ENCODE measurements at places on chromosomes 12 and 14. TPM values are rescaled to one million over a fixed set of nuclear protein-coding genes. Genes with fewer than 3 reads are reported as not detected.

SOAT2 gene
- 0.46 TPM for total RNA-seq

TMTC1 gene
- total RNA-seq, result 71.0 TPM

AGAP2 gene
- 0.08 TPM for total RNA-seq

KRT78 gene
- not detected for total RNA-seq

NAV3 gene
- 1.9 TPM for total RNA-seq

ADAMTS20 gene
- total RNA-seq, result 1.1 TPM

CCDC175 gene
- total RNA-seq, result not detected

OVCH1 gene
- total RNA-seq, result not detected

FOS gene
- 14.0 TPM for total RNA-seq

MMP14 gene
- 220 TPM for total RNA-seq

DNAH10 gene
- 0.54 TPM for total RNA-seq

ACOT4 gene
- 0.46 TPM for total RNA-seq

RESF1 gene
- 201 TPM for total RNA-seq

DRAM1 gene
- 0.59 TPM for total RNA-seq

INHBC gene
- not detected for total RNA-seq

DNA sequence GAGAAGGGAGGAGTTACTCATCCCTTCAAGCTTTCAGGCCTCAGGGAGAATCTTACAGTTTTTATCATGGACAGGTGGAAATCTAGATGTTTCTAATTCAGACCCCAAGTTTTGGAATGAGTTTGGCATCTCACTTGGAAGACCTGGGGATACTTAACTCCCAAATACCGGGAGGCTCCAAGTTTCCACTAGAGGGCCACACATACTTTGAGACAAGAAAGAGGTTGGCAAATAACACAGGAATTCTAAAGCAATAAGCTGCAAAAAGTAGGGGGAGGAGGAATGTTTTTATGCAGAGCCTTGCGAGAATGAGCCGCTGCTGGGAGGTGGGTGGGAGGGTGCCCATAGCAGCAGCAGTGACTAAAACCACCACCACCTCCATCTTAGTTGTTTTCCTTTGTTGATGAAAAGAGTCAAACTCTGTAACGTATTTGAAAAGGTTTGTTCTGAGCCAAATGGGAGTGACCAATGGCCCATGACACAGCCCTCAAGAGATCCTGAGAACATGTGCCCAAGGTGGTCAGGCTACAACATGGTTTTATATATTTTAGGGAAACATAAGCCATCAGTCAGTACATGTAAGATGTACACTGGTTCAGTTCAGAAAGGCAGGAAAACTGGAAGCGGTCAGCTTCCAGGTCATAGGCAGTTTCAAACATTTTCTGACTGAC lies 34.2 kb upstream of the RNASE1 start:
- H3K4me1 ChIP-seq, result no peaks in the 10 kb centered on the region
- DNase-seq, result peak; percentile 79
- no peaks in the 10 kb centered on the region for H3K27me3 ChIP-seq
- no peak overlapping the region for H3K27ac ChIP-seq

GRCh38 chr12:112936264-112936663 lies 2.0 kb upstream of the OAS3 start:
- no peak overlapping the region for H3K27ac ChIP-seq
- H3K4me3 ChIP-seq, result no peak overlapping the region
- peaks cover 44% of the 10 kb centered on the region for H3K27me3 ChIP-seq
- no peak for DNase-seq

DNA sequence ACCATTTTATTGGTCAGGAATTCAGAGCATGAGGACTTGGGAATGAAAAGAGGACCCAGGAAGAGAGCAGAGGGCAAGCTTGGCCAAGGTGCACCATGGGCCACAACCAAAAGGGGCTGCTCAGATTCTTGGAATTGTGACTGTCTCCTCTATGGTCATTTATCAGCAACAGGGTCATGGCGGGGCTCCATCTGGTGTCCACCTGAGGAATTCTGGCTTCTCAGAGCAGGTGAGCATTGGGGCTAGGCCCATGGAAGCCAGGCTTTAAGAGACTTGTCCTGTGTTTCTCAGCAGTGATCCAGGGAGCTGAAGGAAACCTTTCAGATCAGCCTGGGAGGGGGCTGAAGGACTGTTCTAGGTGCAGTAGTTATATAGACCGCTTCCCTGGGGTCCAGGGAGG lies 2.6 kb upstream of the RIN3 start:
- no peak overlapping the region for H3K27ac ChIP-seq
- no peaks in the 10 kb centered on the region for H3K4me1 ChIP-seq
- H3K4me3 ChIP-seq, result no peak overlapping the region
- H3K36me3 ChIP-seq, result no peaks in the 10 kb centered on the region
- H3K27me3 ChIP-seq, result peaks cover 34% of the 10 kb centered on the region

- no peaks in the 10 kb centered on the region for H3K27me3 ChIP-seq
- DNase-seq, result no peak
- no peak overlapping the region for H3K27ac ChIP-seq
- H3K36me3 ChIP-seq, result no peaks in the 10 kb centered on the region
- H3K4me3 ChIP-seq, result no peak overlapping the region
- no peaks in the 10 kb centered on the region for H3K4me1 ChIP-seq
Measured at GRCh38 chr14:58904776-58905175, 267.0 kb downstream of the DACT1 start.

DNA sequence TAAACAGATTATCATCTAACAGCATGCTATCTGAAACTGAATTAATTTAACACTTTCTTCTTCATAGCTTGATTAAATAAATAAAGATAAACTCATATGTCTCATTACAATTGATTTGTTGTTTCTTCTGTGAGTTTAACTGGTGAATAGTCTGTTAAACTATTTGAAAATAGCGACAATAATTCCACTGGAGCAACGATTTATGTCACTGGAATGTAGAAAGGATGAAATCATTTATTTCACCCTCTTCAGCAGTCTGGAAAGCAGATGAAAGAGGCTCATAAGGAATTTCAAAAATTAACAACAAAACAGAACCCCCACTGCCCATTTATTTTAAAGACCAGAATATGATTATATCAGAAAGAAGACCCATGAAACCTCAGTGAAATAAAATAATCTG lies 1165.1 kb upstream of the USP15 start:
- no peaks in the 10 kb centered on the region for H3K36me3 ChIP-seq
- no peak overlapping the region for H3K27ac ChIP-seq
- H3K4me1 ChIP-seq, result no peaks in the 10 kb centered on the region
- no peaks in the 10 kb centered on the region for H3K27me3 ChIP-seq

DNA sequence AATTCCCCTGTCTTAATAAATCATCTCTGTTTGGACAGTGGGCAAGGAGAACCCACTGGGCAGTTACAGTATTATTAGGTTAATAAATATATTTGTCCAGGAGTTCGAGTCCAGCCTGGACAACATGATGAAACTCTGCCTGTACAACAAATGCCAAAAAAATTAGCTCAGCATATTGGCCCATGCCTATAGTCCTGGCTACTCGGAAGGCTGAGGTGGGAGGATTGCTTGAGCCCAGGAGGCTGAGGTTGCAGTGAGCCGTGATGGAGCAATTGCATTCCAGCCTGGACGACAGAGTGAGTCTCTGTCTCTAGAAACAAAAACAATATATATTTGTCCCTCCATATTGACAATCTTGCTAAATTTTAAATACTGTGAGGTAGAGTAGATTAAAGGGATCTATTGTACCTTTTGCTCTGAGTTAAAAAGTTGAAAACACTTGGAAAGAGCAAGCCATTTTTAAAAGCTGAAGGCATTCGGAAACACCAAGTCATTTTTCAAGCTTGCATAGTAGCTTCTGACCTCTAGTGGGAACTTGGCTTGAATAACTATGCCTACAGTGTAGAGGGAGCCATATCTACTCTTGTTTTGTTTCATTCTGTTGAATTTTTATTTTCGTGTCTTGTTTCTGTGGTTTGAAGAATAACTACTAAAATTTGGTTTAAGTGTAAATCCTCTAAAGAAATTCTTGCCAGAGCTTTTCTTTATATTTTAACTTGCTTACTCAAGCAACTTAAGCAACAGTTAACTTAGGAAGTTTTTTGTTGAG lies 14.6 kb upstream of the EEA1 start:
- H3K27ac ChIP-seq, result no peak overlapping the region
- H3K4me3 ChIP-seq, result no peak overlapping the region
- no peaks in the 10 kb centered on the region for H3K4me1 ChIP-seq
- H3K27me3 ChIP-seq, result no peaks in the 10 kb centered on the region
- no peak for DNase-seq

DNA sequence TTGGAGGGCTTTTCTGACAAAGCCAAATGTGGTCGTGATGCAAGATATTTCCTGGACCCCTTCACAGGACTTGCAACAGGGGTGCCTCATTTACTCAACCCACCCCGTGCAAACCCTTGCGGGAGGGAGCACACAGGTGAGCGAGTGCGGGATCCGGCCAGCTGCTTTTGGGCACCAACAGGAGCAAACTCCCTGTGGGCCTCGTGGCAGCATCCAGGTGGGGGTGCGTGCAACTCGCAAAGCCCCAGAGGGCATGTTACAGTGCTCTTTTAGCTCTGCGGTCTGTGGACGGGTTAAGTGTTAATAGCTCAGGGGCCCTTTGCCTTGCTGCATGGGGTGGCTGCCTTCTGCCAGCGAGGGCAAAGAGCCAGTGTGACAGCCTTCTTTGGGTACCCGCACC lies 707.6 kb upstream of the MDGA2 start:
- no peak overlapping the region for H3K4me3 ChIP-seq
- no peak overlapping the region for H3K27ac ChIP-seq

- no peaks in the 10 kb centered on the region for H3K36me3 ChIP-seq
- H3K4me3 ChIP-seq, result no peak overlapping the region
- no peaks in the 10 kb centered on the region for H3K27me3 ChIP-seq
- DNase-seq, result no peak
Measured at GRCh38 chr12:132286912-132287311, 42.5 kb downstream of the GALNT9 start.

GRCh38 chr12:27822076-27822712 lies 42.2 kb upstream of the MANSC4 start:
- no peaks in the 10 kb centered on the region for H3K27me3 ChIP-seq
- H3K4me1 ChIP-seq, result no peaks in the 10 kb centered on the region
- H3K4me3 ChIP-seq, result no peak overlapping the region
- peak; percentile 25 for DNase-seq
- H3K27ac ChIP-seq, result no peak overlapping the region

DNA sequence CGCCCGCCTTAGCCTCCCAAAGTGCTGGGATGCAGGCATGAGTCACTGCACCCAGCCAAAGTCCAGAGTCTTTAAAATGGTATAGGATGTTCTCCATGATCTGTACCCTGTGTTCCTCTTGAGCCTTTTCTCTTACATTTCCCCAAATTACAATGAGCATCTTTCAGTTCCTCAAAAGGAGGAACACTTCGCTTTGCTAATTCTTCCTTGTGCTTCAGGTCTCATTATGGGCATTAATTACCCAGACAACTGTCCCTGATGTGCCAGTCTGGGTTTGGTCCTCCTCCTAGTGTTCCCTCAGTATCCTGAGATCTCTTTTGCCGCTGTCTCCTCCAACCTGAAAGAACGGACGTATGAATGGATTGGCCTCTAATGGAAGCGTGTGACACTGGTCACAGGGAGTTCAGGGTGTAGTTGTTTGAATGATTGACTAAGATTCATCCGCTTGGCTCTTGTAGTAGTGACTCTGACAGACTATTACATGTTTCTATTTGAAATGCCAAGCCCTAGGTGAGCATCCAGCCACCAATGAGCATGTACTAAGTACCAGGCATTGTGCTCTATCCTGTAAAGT lies 8.2 kb downstream of the PRKCH start:
- H3K4me1 ChIP-seq, result no peaks in the 10 kb centered on the region
- no peak overlapping the region for H3K27ac ChIP-seq
- no peak for DNase-seq
- no peaks in the 10 kb centered on the region for H3K27me3 ChIP-seq
- no peak overlapping the region for H3K4me3 ChIP-seq

- H3K27me3 ChIP-seq, result no peaks in the 10 kb centered on the region
- H3K27ac ChIP-seq, result no peak overlapping the region
- H3K4me1 ChIP-seq, result no peaks in the 10 kb centered on the region
- DNase-seq, result no peak
- no peaks in the 10 kb centered on the region for H3K36me3 ChIP-seq
Measured at GRCh38 chr12:105813201-105813600, 325.6 kb downstream of the NUAK1 start.

GRCh38 chr14:49621114-49621881 lies 699 bp downstream of the MGAT2 start:
- peak; percentile 88 for DNase-seq
- no peaks in the 10 kb centered on the region for H3K4me1 ChIP-seq
- H3K4me3 ChIP-seq, result peak overlapping the region; percentile 91
- H3K27me3 ChIP-seq, result no peaks in the 10 kb centered on the region

- H3K4me3 ChIP-seq, result no peak overlapping the region
- no peaks in the 10 kb centered on the region for H3K4me1 ChIP-seq
- H3K27ac ChIP-seq, result no peak overlapping the region
- DNase-seq, result no peak
Measured at GRCh38 chr14:99497341-99497740, 16.1 kb downstream of the CCNK start.

DNA sequence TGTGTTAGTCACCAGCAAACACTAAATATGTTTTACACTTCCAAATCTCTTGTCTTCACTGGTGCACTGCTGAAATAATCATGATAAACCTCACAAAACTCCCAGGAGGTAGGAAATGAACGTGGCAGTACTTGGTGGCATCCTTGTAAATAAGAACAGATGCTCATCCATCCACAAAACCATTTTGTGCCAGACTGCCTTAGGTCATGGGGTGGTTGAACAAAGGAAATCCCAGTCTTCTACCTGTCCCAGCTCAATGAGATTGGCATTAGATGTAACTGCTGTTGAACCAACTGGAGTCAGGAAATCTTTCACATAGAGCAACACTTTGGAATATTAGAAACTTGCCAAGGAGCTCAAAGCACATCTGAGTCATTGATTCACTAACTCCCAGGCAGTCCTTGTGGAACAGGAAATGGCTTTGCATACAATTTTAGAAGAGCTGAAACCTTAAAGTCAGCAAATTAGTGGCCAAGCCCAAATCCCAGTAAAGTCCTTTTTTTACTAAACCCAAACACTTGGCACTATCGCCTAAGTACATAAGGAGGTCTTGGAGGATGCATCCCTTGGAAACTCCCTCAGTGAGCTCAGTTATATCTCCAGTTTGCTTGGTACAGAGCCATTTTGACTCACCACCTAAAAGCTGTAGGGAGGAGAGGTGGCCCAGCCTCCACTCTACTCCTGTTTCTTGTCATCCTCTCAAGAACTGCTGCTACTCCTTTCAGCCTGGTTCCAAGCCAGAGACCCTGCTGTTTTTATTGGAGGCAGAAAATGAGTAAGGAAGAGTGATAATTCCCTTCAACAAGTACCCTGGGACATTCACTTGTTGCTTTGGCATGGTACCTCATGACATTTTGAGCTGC lies 208.0 kb downstream of the NOVA1 start:
- no peak overlapping the region for H3K4me3 ChIP-seq
- H3K27me3 ChIP-seq, result no peaks in the 10 kb centered on the region
- no peak for DNase-seq
- peak overlapping the region; percentile 80 for H3K27ac ChIP-seq
- no peaks in the 10 kb centered on the region for H3K36me3 ChIP-seq
- H3K4me1 ChIP-seq, result peaks cover 11% of the 10 kb centered on the region

- H3K27ac ChIP-seq, result no peak overlapping the region
- H3K4me3 ChIP-seq, result no peak overlapping the region
- peaks cover 18% of the 10 kb centered on the region for H3K27me3 ChIP-seq
Measured at GRCh38 chr14:99690636-99691035, 6.5 kb downstream of the CYP46A1 start.

- no peaks in the 10 kb centered on the region for H3K27me3 ChIP-seq
- DNase-seq, result peak; percentile 50
- H3K4me3 ChIP-seq, result no peak overlapping the region
- H3K4me1 ChIP-seq, result no peaks in the 10 kb centered on the region
Measured at GRCh38 chr14:90986510-90986909, 73.9 kb downstream of the RPS6KA5 start.
